ENCODE measurements at places on chromosomes 5 and 9. TPM values are rescaled to one million over a fixed set of nuclear protein-coding genes. Genes with fewer than 3 reads are reported as not detected.

CAMSAP1 gene
- 44.1 TPM for polyA plus RNA-seq

NRG2 gene
- 4.8 TPM for polyA plus RNA-seq

UGT3A1 gene
- 12.4 TPM for polyA plus RNA-seq

DNA sequence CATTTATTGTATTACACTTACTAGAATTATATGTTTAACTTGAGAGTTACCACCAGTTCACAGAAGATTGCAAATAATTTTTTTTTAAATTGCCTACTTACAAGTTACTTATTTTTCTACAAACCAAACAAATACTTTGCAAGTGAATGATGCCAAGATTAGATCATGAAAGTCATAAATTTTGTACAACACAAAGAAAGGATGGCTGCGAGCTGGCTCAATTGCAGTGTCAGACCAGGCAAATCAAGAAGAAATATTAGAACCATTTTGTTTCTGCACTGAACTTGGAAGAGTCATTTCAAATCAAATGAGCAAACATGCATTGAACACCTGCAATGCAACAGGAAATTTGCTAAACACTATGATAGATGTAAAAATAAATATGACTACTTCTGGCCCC lies 97.3 kb downstream of the PLCXD3 start:
- DNase-seq: no peak

DNA sequence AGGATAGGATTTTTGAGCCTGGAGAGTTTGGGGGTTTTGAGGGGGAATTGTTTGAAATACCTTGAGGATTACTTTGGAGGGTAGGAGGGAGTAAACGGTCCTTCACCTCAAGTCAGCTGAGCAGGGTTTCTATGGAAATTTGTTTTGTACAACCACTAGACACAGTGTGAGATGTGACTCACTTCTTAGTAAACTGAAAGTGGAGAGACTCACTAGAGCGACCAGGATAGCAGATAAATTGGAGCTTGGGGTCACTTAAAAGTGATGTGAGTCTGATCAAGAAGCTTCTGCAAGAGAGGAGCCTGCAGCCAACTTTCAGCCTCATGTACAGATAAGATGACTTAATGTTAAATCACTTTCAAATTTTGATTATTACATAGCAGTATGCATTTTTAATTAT lies 1945.9 kb upstream of the NUDT12 start:
- no peak for DNase-seq

SLC45A2 gene
- 2.0 TPM for polyA plus RNA-seq

GLDC gene
- polyA plus RNA-seq: 12.2 TPM

DNA sequence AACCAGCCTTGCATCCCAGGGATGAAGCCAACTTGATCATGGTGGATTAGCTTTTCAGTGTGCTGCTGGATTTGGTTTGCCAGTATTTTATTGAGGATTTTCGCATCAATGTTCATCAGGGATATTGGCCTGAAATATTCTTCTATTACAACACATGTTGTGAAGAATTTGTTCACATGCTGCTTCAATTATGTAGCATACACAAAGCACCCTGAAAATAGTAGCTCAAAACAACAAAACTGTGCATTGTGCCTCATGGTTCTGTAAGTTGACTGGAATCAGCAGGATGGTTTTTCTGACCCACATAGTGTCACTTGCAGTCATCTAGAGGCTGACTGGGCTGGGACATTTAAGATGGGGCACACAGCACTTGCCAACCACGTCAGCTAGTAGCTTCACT lies 193.9 kb downstream of the SYK start:
- DNase-seq: no peak

PDZD2 gene
- 47.3 TPM for polyA plus RNA-seq

GRCh38 chr9:69719983-69720382 lies 39.8 kb downstream of the PTAR1 start:
- no peak for DNase-seq

GRCh38 chr5:2194236-2194555 lies 311.5 kb upstream of the IRX4 start:
- DNase-seq: no peak

GRCh38 chr9:35938474-35939356 lies 19.2 kb downstream of the OR2S2 start:
- DNase-seq: no peak

GRCh38 chr9:86485359-86485758 lies 131.1 kb upstream of the TUT7 start:
- no peak for DNase-seq

DNA sequence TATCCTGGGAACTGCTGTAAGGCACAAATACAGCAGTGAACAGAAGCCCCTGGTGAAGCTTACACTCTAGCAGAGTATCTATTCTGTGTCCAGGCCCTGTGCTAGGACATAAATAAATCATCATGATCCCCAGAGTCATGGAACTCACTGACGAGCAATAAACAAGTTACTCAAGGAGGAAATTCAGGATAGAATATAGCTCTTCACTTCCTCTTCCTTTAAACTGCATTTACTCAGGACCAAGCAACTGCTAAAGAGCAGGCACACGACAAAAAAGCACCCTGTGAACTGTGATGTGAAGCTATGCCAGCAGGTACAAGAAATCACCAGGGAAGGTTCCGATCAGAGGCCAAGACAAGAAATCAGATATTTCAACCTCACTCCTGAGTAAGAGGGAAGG lies 47.8 kb upstream of the NR5A1 start:
- no peak for DNase-seq

DNA sequence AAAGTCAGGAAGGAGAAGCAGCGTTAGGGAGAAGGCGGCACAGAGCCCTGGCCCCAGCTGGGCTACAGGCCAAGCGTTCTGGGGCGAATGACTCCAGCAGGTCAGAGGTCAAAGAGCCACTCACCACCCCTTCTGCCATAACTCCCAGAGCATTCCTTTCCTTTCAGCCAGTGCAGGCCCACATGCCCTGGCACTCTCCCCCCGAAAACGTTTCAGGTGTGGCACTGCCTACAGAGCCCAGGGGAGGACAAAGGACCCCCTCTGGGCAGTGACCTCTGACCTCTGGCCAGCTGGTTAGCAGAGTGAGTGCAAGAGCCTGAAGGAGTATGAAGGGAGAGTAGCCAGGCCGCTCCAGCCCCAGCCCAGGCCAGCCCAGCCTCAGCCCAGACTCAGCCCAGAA lies 4.9 kb downstream of the ABCA2 start:
- DNase-seq: no peak

- DNase-seq: peak; percentile 12
Measured at GRCh38 chr5:154403776-154404387, 41.9 kb upstream of the SAP30L start.

DNA sequence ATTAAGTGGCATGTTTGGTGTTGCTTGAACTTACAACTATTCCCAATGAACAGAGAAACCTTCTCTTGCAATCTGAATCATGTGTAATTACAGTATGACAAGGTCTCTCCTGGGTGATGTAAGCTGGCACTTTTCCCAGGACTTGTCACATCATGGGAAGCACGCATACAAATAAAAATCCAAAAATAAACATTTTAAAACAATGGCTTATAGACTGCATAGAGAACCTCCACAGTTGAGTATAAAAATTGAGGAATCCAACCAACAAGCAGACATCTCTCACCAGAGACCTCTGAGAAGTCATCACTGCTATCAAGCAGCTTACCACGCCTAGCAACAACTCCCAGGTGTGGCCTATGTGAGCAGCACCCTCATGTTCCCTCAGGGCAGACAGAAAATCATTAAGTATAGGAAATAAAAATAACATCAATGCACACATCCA lies 3.9 kb downstream of the MLLT3 start:
- no peak for DNase-seq

CFAP157 gene
- polyA plus RNA-seq: 30.6 TPM

- DNase-seq: no peak
Measured at GRCh38 chr9:114591291-114591787, 3.8 kb downstream of the ATP6V1G1 start.

DNA sequence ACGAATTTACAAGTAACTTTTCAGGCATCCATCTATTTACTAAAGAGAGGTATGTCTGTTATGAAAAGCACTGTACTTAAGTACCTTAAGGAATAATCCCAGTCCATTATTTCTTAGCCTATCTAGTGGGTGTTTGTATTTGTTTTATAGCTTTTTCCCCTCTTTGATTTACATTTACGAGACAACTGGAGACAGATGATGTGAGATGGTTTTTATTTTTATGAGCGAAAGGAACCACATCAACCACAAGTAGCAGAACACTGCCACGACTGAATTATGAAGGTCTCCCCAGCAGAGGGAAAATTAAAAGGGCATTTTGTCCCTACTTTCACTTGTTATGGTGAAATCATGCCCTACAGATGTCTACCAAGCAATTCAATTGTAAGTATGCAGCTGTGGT lies 357.8 kb downstream of the NFIB start:
- DNase-seq: no peak

- no peak for DNase-seq
Measured at GRCh38 chr5:78273436-78273835, 21.1 kb downstream of the AP3B1 start.

DNA sequence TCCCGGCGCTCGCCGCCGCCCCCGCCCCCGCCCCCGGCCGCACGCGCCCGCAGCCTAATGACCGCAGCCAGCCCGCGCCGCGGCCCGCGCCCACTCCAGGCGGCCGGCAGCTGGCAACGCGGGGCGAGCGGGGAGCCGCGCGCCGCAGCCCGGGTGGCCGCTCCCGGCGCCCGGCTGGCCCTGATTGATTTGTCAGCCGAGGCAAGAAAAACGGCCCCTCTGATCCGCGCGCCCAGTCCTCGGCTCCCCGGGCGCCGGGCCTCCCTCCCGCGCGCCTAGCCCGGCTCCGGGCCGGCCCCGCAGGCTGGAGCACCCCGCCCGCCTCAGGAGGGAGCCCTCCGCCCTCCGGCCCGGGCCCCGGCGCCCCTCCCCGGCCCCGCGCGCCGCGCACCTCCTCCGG lies 11.9 kb upstream of the LHX2 start:
- no peak for DNase-seq

DNA sequence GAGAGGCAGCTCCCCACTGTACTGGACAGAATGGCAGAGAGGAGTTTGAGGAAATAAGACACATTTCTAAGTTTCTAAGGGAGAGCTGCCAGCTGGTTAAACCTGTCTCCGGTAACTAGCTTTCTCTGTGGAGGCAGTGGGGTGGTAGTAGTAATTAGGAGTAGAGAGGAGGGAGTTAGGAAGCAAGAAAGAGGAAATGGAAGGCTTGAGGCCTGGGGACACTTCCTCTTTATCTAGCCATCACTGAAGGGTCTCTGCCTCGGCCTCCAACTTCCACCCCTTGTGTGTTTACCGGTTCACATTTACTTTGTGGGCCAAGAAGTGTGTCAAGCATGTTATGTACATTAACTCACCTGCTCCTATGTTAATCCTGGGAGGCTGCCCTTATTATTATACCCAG lies 462.2 kb upstream of the DMAC1 start:
- no peak for DNase-seq

KIAA1958 gene
- polyA plus RNA-seq: 14.5 TPM

SLC23A1 gene
- polyA plus RNA-seq: 0.34 TPM

IL13 gene
- 73.4 TPM for polyA plus RNA-seq

DNA sequence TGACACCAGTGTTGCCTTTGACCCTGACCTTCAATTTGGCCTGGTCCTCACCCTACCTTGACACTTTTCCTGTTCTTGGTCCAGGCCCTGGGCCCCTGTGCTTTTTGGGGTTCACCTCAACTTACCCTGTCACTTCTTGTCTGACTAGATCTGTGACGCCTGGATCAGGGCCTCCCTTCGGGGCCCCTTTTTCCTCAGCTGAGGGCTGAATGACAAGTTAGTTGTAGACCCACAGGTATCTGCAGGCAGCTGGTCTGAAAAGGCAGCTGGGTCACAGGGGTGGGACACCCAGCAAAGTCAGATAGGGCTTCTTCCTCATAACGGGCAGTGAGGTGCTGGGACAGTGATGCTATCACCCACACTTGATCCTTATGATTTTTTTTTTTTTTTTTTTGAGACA lies 10.0 kb upstream of the MYORG start:
- no peak for DNase-seq

DNA sequence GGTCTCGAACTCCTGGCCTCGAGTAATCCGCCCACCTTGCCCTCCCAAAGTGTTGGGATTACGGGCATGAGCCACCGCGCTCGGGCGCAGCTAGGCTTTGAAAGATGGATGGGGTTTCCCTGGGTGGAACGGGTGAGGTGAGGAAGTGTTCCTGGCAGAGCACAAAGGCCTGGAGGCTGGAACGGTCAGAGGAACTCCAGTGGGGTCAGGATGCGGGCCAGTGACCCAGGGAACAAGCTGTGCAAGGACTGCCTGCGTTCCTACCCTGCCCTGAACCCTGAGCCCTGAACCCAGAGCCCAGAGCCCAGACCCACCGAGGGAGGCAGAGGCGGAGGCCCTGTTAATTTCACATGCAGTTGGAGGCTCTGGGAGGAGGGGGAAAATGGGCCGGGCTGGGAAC lies 23.4 kb downstream of the NCS1 start:
- DNase-seq: no peak

GRCh38 chr5:137836298-137836697 lies 31.4 kb upstream of the MYOT start:
- DNase-seq: no peak

Measured in testis (tissue), 5 donors.